ENCODE measurements at places on chromosomes 5 and 9.

GRCh38 chr5:91840412-91840811 lies 457.3 kb upstream of the ARRDC3 start:
- no peak for DNase-seq

- no peak for DNase-seq
Observed at GRCh38 chr5:141186897-141187512, at the start of gene PCDHB9. Gene PCDHB9, plus strand, starts transcription at chr5:141187161. Its CDS starts 158 bp downstream, at chr5:141187319.

- DNase-seq: peak; percentile 15
Observed at GRCh38 chr9:71795097-71795813, 26.9 kb upstream of the CEMIP2 start.

GRCh38 chr9:1550636-1551035 lies 464.5 kb upstream of the SMARCA2 start:
- no peak for DNase-seq

GRCh38 chr5:53173083-53173482 lies 63.5 kb upstream of the MOCS2 start:
- DNase-seq: no peak

GRCh38 chr9:12923468-12924009 lies 148.7 kb downstream of the LURAP1L start:
- no peak for DNase-seq

DNA sequence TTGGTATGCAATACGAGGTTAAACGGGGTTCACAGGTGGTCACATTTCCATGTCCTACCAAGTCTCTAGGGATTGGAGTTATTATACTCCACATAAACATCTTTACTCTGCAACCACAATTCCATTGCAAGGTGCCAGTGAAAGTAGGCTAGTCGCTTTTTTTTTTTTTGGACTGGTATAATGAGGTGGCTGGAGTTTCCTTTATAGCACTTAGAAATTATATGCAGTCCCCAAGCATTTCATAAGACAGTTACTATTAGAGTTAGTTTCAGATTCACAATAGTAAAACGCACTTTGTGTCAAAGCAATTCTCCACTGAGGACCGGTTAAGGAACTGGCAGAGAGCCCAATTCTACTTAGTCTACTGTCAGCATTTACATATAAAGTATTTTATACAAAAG lies 1.4 kb downstream of the MEF2C start:
- no peak for DNase-seq

- no peak for DNase-seq
Observed at GRCh38 chr5:1095990-1096363, 15.9 kb downstream of the SLC12A7 start.

DNA sequence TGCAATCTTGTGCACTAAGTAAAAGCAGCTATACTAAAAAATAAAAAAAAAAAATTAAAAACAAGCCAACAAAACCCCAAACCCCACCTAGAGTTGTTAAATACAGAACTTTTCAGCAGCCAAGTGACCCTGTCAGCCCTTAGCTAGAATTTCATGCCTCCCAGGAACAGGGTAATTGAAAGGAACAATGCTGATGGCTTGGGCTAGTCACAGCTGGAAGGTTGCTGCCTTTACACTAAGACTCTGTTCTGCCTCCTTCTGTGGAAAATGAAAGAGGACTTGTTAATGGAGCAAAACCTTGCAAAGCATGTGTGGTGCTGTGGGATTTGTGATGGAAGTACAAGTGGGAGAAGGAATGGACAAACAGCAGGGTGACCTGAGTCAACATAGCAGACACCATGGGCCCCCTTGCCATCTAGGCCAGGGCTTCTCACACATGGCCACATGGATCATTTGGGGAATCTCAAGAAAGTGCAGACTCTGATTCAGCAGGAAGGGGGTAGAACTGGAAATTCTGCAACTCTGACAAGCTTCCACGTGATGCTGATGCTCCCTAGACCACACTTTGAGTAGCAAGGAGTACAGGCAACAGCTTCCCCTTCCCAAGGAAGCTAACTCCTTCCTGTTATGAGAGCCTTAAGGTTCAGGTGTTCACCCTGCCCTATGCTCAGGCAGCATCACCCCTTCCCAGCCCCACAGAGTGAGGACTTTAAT lies 14.9 kb upstream of the TMEM252 start:
- DNase-seq: no peak

GRCh38 chr9:98639133-98639532 lies 69.6 kb downstream of the GABBR2 start:
- DNase-seq: no peak

DNA sequence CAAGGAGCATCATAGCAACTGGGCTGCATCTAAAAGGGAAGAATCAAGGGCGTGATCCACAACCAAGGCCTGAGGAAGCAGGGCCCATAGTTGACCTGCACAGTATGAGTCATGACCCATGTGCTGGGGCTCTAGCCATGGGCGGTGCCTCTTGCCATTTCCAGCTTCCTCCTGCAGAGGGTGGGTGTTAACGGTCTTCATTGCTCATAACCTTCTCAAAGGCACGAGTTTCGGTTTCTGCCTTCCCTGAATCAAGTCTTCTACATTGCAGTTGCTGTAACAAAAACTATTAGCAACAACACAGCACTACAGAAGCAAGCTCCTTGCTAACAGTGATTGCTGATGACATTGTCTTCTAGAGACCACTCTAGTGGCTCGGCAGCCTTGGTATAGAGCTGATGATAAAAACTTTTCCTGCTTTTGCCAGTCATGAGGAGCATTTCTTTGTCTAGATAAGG lies 66.9 kb downstream of the CTSL start:
- no peak for DNase-seq

DNA sequence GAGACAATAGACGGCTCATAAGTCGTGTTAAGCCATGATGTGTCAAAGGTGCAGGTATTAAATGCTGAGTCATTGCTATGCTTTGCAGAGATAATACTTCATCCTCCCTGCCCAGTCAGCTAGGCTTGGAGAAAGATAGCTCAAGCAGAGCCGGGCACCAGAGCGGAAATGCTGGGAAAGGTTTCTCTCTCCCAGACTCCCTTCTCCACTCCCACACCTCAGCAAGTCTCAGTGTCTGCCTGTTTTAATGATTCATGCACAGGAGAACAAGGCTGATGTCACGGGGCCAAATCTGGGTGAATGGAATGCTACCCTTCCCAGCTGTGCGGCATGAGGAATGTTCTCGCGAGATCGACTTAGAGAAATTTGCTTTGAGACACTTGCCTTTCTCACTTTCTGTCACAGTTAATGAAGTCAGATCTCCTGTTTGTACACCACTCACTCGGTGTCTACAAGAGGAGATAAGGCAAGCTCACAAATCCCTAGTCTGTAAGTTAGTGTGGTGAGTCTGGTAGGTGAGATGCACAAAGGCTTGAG lies 204.4 kb downstream of the EFNA5 start:
- no peak for DNase-seq

GRCh38 chr5:72829707-72830106 lies 13.2 kb downstream of the TNPO1 start:
- no peak for DNase-seq

DNA sequence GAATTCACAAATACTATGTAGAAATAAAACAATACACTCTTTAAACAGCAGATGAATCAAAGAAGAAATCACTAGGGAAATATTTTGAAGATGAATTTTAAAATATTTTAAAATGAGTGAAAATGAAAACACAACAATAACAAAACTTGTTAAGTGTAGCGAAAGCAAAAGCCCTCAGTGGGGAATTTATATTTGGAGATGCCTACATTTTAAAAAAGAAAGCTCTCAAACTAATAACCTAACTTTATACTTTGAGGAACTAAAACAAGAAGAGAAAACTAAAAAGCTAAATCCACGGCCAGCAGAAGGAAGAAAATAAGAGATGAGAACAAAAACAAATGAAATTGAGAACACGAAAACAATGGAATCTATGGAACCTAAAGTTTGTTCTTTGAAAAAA lies 22.7 kb downstream of the SPDL1 start:
- no peak for DNase-seq

DNA sequence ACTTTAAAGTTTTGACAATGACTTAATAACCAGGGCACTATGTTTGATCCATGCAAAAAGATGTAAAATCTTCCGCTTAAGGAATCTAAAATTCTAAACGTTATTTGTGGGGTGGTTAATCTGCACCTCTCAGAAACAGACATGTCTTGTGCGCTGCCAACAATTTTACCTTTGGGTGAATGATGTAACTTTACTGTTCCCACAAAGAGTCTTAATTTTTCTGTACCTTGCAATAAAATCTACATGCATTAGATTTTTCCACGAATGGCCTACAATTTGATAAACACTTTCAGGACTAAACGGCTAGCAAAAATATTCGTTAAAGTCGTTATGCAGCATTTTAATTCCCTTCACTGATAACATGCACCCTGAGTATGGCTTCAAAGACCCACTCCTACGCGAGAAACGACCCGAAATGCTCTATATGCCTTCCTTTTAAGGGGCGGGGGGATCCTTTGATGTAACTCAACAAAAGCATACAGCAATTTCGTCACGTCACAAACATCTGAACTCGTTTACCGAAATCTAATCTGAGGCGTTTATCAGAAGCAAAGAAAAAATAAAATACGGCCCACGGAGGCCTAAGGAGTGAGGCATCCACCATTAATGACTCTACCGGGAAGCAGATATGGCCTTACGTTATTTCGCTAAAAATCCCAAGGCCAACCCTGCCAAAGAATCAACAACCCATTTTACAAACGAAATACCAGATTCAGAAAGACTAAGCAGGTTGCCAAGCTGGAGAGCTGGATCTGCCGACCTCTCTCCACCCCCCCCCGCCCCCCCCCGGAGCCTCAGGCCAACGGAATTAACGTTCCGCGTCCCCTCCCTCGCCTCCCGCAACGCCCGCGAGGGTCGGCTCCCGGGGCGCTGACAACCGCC lies 621 bp downstream of the AK6 start:
- DNase-seq: no peak

DNA sequence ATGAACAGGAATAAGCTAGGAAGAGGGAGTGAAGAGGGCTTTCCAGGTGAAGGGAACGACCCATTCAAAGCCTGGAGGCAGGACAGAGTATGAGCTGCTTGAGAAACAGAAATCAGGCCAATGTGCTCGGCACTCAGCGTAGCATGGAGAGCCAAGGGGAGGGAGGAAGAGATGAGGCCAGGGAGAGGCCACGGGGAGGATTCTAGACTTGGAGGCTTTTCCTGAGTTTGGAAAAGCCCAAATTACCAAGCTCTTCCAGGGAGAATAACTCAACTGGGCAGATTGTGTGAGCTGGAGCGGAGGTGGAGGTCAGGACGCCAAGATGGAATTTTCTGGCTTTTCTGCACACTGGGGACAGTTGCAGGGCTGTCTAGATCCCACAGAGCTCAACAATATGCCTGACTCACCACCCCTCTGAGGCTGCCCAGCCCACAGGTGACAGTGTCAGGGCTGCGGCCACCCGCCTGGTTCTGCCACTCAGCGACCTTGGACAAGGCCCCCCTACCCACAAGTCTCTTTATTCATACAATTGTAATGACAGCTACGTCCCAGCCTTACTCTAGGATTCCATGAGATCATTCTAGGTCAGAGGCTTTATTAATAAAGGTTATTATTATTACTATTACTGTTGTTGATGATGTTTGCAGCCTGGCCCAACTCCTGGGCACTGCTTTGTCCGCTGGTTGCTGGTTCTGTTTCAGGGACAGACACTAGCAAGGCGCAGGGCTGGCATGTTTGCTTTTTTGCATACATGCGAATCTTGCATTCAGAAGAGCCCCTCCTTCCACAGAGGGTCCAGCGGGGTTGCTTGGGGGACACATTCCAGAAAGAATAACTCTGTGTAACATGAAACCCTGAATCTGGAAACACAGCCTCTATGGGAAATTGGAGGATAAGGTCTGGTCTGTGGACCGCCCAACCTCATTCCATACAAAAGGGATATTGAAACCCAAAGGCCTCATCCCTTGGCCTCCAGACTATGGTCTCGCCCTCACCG lies 9.4 kb upstream of the LMX1B start:
- no peak for DNase-seq

- DNase-seq: no peak
Observed at GRCh38 chr9:75372499-75373268, 284.4 kb downstream of the OSTF1 start.

- DNase-seq: no peak
Observed at GRCh38 chr9:116152390-116152789, 1.2 kb upstream of the PAPPA start.

DNA sequence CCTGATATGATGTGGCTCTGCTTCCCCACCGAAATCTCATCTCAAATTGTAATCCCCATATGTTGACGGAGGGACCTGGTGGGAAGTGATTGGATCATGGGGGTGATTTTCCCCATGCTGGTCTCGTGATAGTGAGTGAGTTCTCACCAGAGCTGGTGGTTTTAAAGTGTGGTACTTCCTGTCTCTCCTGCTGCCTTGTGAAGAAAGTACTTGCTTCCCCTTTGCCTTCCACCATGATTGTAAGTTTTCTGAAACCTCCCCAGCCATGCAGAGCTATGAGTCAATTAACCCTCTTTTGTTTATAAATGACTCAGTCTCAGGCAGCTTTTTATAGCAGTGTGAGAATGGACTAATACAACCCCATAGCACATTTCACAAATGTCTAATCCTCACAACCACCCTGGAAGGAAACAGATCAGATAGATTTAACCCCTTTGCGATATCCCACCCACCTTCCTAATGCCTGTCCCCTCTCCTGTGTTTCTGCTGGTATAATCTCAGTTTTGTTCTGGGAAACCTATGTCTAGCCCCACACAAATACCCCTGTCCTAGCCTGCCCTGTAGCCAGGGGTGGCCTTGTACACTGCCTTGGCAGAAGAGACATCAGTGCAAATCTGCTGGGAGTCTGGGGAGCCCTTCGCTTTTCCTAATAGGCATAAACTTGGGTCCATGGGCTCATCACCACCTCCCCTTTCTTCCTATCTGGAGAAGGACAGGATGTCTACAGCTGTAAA lies 157.0 kb upstream of the RAI14 start:
- no peak for DNase-seq

GRCh38 chr9:23232831-23233230 lies 593.2 kb downstream of the ELAVL2 start:
- DNase-seq: no peak

DNA sequence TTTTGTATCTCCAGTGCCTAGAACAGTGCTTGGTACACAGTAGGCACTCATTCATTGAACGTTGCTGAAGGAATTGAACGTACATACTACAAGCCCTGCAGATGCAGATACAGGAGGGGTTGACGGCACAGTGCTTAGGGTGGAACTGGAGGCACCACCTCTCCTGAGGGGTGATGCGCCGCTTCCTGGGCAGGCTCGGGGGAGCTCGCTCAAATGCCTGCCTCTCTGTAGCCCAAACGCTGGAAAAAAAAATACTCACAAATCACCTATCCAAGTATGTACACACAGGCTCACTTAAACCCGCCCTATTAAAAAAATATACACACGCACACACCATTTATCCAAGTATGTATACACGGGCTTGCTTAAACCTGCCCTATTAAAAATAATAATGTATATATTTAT lies 536 bp upstream of the COMMD10 start:
- no peak for DNase-seq

- DNase-seq: no peak
Observed at GRCh38 chr9:89528540-89528939, 30.6 kb upstream of the SEMA4D start.

GRCh38 chr5:15933259-15934207 lies 246.1 kb downstream of the MARCHF11 start:
- no peak for DNase-seq

GRCh38 chr9:88502552-88503034 lies 32.4 kb upstream of the NXNL2 start:
- no peak for DNase-seq

Data from GM12891 (cell line).